ENCODE measurements at places on chromosomes 5 and 9.

DNA sequence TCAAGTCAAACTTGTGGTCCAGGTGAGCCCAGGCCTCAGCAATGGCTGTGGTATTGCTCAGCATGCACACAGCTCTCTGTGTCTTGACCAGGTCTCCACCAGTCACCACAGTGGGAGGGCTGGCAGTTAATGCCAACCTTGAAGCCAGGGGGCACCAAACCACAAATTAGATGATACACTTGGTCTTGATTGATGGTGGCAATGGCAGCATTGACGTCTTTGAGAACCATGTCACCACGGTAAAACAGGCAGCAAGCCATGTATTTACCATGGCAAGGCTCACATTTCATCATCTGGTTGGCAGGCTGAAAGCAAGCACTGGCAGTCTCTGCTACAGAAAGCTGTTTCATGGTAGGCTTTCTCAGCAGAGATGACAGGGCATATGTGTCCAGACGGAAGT is 40.0 kb downstream of the NIM1K start:
- no peak for DNase-seq

- DNase-seq = no peak
These were observed 13.8 kb upstream of the STC2 start for GRCh38 chr5:173341961-173342430.

GRCh38 chr9:112747094-112747493 is 3.5 kb upstream of the SNX30 start:
- no peak for DNase-seq

DNA sequence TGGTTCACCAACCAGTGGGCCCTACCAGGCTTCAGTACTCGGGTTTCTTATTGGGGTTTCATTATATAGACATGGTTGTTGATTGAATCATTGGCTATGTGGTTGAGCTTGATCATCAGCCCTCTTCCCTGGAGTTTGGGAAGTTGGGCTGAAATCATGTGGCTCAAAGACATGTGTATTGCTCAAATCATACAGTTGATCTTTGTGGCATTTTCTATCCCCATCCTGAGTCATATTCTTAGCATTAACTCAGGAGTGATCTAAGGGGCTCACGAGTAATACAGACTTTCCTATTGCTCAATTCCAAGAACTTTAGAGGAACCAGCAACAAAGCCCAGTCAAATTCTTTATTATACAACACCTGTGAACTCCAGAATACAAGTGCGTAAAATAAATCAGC is 66.2 kb downstream of the SMC5 start:
- no peak for DNase-seq

GRCh38 chr9:109771796-109772531 is 8.0 kb upstream of the PALM2AKAP2 start:
- DNase-seq = no peak

GRCh38 chr9:134602547-134603362 is 38.8 kb upstream of the COL5A1 start:
- no peak for DNase-seq

DNA sequence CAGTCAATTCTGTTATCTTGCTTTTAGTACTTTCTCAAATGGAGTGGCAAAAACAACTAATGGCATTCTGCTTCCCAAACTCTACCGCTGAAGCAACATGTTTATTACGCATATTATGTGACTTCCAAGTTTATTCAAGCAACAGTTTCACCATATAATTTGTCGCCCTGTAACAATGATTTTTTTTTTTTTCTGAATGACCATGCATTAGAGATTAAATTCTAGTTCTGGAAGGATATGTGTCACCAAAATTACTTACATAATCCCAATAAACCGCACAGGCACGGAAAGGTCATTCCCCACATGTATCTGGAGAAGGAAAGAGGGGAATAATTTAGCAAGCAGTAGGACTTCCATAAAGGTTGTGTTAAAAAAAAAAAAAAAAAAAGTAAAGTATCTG is 691.8 kb downstream of the DNAH5 start:
- no peak for DNase-seq

DNA sequence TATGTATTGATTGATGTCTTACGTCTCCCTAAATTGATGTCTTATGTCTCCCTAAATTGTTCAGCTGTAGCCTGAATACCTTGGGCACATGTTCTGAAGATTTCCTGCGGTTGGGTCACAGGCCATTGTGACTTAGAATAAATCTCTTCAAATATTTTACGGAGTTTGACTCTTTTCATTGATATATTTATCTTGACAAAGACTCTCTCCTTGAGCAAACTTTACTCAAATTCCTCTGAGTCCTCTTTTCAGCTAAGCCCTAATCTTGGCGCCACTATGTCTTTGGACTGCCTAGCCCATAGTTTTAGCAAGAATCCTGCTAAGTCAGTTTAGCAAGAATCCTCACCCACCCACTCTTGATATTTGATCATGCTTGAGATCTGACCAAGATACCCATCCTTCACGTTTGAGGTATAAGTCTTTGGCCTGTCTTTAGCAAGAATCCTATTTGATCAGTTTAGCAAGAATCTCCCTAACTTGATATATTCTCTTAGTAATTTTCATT is 35.3 kb upstream of the FBXL17 start:
- DNase-seq = no peak

DNA sequence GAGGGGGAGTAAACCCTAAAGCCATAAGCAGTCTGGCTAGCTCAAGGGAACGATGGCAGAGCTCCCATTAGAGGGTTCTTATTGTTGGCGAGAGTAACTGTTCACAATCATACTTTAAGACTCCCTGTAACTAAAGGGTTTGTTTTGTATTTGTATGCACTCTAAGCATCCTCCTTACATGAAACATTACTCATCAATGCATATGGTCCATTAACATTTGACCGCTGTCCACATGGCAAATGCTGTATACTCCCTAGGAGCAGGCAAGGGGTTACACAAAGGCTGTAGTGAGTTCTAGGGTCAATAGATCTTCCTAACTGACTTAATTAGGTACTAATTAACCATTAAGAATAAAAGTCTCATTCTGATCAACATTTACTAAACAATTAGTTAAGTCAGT is 95.3 kb upstream of the MRPS30 start:
- DNase-seq = no peak

GRCh38 chr5:54013556-54014194 is 296.7 kb downstream of the ARL15 start:
- DNase-seq = no peak

DNA sequence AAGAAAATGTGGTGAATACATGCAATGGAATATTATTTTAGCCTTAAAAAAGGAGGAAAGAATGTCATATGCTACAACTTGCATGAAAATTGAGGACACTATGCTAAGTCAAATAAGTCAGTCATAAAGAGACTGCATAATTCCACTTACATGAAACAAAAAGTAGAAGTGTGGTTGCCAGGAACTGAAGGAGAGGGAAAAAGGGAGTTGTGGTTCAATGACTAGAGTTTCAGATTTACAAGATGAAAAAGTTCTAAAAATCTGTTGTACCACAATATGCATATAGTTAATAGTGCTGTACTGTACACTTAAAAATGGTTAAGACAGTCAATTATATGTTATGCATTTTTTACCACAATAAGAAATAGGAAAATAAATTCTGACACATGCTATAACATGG is 95.4 kb downstream of the SLC44A1 start:
- DNase-seq = no peak

GRCh38 chr5:92991581-92992067 is 589.4 kb downstream of the NR2F1-AS1 start:
- no peak for DNase-seq

DNA sequence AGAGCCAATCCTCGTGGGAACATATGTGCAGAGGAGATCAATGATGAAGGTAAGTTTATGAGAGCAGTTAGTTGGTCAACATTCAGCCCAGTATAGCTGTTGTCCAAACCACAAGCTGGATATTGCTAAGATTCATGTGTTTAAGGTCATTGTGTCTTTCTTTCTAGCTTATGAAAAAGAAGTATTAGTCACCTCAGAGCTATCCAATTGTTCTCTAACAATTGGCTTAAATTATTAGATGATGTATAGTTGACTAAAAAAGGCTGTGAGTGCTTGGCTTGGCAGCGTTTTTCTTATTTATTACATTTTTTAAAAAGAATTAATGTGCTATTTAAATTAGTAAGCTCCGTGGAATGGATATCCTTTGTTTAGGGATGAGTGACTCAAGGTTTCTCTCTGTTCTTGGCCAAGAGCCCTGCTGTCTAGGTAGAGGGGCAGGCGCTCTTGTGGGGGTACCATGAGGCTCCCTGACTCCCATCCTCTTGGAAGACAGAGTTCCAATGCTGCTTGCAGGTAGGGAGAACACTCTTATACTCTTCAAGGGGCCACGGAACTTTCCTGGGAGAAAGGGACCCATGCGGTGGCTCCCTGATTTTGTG is 487.4 kb downstream of the IRX1 start:
- no peak for DNase-seq

- DNase-seq = no peak
These were observed 489.3 kb downstream of the TLE4 start for GRCh38 chr9:80061096-80061495.

- DNase-seq = no peak
These were observed 205.0 kb downstream of the CRB2 start for GRCh38 chr9:123561046-123561445.

- no peak for DNase-seq
These were observed 115.9 kb upstream of the DAPK1 start for GRCh38 chr9:87381746-87382145.

DNA sequence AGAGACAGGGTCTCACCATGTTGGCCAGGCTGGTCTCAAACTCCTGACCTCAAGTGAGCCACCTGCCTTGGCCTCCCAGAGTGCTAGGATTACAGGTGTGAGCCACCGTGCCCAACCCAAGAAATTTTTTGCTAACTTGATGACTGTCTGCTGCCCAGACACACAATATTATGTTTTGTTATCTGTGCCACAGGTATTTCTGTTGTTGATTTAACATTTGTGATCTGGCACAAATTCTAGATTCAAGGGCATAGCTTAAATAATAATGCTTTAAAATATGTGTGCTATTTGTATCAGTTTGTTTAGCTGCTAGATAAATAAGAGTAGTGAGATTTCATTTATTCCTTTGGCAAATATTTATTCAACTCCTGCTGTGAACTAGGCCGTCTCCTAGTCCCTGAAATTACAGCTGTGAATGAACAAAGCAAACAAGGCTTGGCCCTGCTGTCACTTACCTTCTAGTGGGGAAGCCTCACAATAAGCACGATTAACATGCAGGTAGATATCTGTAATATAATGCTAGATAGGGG is 35.3 kb downstream of the GAPVD1 start:
- DNase-seq = no peak

DNA sequence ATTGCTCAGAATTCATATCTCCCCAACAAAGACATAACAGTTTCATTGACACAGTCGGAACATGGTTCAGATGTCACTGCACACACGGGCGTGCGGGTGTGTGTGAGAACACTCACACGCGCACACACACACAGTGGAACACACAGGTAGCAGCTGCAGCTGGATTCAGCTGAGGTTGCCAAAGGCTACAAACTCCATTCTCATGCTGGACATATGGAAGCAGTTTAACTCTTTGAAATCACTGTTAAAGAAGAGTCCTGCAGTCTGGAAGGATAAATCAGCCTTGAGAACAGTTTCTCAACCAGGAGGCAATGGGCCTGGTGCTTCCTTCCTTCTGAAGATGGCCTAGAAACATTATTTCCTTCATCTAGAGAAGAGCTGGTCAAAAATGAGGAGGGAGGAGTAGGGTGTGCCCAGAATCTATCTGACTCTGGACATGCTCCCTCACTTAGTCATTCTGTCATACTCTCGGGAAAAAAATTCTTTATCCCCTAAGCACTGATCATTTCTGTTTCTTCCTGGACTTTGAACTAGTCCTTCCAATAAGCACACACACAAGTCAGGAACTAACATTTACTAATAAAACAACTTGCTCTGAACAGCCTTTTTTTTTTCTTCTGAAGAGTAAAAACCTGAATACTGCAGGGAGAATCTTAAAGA is 160.6 kb downstream of the ZDHHC21 start:
- no peak for DNase-seq

DNA sequence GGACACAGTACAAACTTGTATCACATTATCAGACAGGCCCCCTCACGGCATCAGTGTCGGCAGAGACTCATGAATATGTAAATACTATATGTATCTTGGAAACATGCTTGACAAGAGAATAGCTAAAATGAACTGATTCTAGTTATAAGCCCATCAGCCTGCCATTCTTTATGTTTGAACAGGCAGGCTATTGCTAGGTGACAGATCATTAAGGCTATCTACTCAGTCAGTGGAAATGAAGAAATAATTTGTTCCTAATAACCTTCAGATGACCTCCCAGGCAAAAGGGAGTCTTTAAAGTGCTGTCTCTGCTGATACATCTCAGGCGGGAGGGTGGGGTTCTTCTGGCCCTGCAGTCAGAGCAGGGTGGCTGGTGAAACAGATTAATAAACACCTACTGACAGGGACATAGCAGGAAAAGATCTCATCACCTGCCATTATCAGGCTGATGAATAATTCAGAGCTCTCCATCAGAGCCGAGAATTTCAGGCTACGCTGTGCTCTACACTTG is 394.2 kb downstream of the RASEF start:
- DNase-seq = no peak

DNA sequence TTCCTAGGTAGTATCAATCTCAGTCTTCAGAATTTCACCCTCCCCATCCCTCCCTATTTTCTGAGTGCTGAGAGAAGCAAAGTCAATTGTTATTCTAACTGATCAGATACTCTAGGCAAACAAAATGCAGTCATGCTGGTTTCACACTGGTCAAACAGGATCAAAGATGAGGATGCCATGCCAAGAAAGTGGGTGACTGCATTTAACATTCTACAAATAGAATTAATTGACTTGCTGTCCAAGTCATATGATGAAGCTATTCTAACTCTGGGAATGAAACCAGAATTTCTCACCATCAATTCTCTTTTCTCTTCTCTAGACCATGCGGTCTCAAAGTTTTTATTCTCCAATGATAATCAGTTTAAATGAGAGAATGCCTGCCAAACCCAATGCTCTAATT is 112.5 kb downstream of the CTNND2 start:
- DNase-seq = no peak

DNA sequence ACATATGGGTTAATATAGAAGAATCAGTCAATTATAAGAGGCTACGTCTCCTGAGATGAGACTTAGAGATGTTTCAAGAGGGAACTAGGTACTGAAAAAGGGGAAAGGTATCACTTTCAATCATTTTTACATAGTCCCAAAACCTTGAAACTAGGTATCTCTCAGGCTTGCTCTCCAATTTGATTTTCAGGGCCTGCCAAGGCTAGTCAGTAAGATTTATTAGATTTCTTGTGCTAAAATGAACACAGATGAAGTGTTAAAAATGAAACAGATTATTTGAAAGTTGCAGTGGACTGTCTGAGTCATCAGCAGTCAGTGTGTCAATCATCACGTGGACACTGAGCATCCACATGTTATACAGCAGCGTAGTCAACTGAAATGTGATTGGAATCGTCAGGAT is 591.1 kb downstream of the DTWD2 start:
- no peak for DNase-seq

- DNase-seq = no peak
These were observed 539.5 kb downstream of the EBF1 start for GRCh38 chr5:158560170-158560569.

- DNase-seq = no peak
These were observed 327.3 kb upstream of the CDH6 start for GRCh38 chr5:30866142-30866541.

- DNase-seq = no peak
These were observed 6.5 kb downstream of the NTMT1 start for GRCh38 chr9:129632460-129632859.

Measured in stimulated activated CD8-positive, alpha-beta memory T cell treated with anti-CD3 and anti-CD28 coated beads, Interleukin-4, amount 100 ng/mL, for 1 hour (primary cell).